Caco-2 (cell line): ENCODE measurements at places on chromosomes 4 and X. TPM values are rescaled to one million over a fixed set of nuclear protein-coding genes. Genes with fewer than 3 reads are reported as not detected.

DNA sequence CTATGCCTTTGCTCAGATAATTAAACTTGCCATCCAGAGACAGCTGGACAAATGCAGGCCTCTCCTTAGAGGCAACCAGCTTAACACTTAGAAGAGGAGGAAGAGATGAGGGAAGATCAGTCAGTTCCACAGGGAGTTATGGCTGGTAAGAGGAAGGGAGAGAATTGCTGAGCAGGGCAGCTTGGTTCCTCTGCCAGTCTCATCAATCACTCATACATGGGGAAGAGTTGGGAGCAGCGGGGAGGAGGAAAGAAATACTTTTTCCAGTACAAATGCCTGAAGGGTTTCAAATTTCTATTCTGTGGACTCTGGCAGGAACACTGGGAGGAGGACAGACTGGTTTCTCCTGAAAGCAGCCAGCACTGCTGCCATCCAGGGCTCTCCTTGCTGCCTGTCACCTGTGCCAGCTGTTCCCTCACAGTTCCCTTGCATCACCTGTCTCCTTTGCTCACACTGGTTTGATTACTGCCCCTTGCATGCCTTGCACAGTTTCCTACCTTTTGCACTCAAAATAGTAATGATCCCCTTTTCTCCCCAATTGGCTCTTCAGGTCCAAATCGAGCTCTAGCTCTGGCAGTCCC is 59.5 kb downstream of the PGRMC2 start:
- no peaks in the 10 kb centered on the region for H3K36me3 ChIP-seq
- H3K4me1 ChIP-seq, result no peaks in the 10 kb centered on the region
- H3K4me3 ChIP-seq, result no peak overlapping the region
- H3K27ac ChIP-seq, result no peak overlapping the region
- DNase-seq, result no peak

DNA sequence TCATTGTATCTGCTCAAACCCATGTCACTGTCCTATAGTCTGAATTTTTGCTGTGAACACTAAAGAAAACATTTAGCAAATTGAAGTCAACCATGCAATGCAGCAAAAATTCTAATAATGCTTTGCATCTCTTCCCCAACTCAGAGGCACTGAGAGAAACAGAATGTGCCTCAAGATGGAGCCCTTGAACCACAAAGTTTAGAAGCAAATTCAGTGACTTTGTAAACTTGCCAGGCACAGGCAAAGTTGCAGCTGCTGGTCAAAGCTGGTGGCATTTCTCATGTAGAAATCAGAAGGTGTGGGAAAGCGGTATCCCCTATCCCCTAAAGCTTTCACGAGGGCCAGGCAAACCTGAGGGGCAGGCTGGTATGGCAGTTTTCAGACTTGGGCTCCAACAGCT is 121.7 kb upstream of the DIPK2B start:
- no peaks in the 10 kb centered on the region for H3K4me1 ChIP-seq
- peak; percentile 35 for DNase-seq
- no peaks in the 10 kb centered on the region for H3K27me3 ChIP-seq

GRCh38 chr4:129583868-129584267 is 487.9 kb downstream of the C4orf33 start:
- DNase-seq, result no peak
- H3K36me3 ChIP-seq, result no peaks in the 10 kb centered on the region
- H3K4me3 ChIP-seq, result no peak overlapping the region
- H3K27me3 ChIP-seq, result no peaks in the 10 kb centered on the region

- H3K4me3 ChIP-seq, result no peak overlapping the region
- no peak overlapping the region for H3K27ac ChIP-seq
- no peak for DNase-seq
- no peaks in the 10 kb centered on the region for H3K36me3 ChIP-seq
Observed at GRCh38 chrX:133836561-133836960, 148.8 kb downstream of the GPC3 start.

- H3K4me3 ChIP-seq, result no peak overlapping the region
- H3K27ac ChIP-seq, result no peak overlapping the region
- no peak for DNase-seq
- H3K36me3 ChIP-seq, result no peaks in the 10 kb centered on the region
- H3K27me3 ChIP-seq, result no peaks in the 10 kb centered on the region
Observed at GRCh38 chr4:95638920-95639501, 90.2 kb upstream of the UNC5C start.

- no peak overlapping the region for H3K27ac ChIP-seq
- H3K4me3 ChIP-seq, result no peak overlapping the region
- no peak for DNase-seq
Observed at GRCh38 chr4:104206784-104207183, 287.9 kb downstream of the CXXC4 start.

- no peak for DNase-seq
- no peak overlapping the region for H3K4me3 ChIP-seq
- H3K27me3 ChIP-seq, result peaks cover 3% of the 10 kb centered on the region
- H3K4me1 ChIP-seq, result 0 out of 2 replicates have a peak, but pooled peaks cover 7% of the 10 kb centered on the region
- H3K27ac ChIP-seq, result no peak overlapping the region
Observed at GRCh38 chr4:93825551-93826216, 2.9 kb upstream of the ATOH1 start.

GRCh38 chr4:786861-787300 is 39.0 kb downstream of the CPLX1 start:
- DNase-seq, result no peak
- no peaks in the 10 kb centered on the region for H3K36me3 ChIP-seq
- no peak overlapping the region for H3K4me3 ChIP-seq
- H3K27ac ChIP-seq, result peak overlapping the region; percentile 48
- H3K27me3 ChIP-seq, result no peaks in the 10 kb centered on the region

DNA sequence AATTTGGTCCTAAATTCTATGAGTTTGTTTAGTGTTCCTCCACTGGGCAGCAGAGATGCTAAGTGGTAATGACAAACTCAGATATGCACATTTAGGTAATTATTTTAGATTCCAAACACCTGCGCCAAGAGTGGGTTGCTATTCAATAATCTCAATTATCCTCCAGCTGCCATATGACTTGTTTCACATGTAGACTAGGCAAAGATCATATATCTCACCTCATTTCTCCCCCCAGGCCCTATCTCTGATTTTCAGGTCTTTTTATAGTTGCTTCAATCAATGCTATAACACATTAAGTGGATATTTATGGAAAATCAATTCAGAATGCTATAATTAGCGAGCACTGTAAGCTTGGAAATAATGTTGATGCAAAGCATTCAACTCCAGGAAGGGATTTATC is 217.6 kb downstream of the KCTD8 start:
- no peak overlapping the region for H3K4me3 ChIP-seq
- no peaks in the 10 kb centered on the region for H3K36me3 ChIP-seq
- H3K27ac ChIP-seq, result no peak overlapping the region
- H3K4me1 ChIP-seq, result no peaks in the 10 kb centered on the region

GRCh38 chrX:1483843-1484637 is 31.3 kb upstream of the ASMTL start:
- DNase-seq, result no peak
- no peaks in the 10 kb centered on the region for H3K36me3 ChIP-seq
- H3K4me3 ChIP-seq, result no peak overlapping the region
- H3K27ac ChIP-seq, result no peak overlapping the region

GRCh38 chr4:53626491-53626890 is 35.2 kb upstream of the LNX1 start:
- H3K27me3 ChIP-seq, result no peaks in the 10 kb centered on the region
- H3K4me3 ChIP-seq, result no peak overlapping the region
- no peaks in the 10 kb centered on the region for H3K4me1 ChIP-seq
- H3K27ac ChIP-seq, result no peak overlapping the region
- no peak for DNase-seq
- H3K36me3 ChIP-seq, result no peaks in the 10 kb centered on the region

GRCh38 chr4:158292156-158292555 is 81.9 kb downstream of the TMEM144 start:
- no peak overlapping the region for H3K27ac ChIP-seq
- DNase-seq, result no peak
- H3K4me1 ChIP-seq, result peaks cover 11% of the 10 kb centered on the region; the same call in 1 of the 2 replicates
- no peak overlapping the region for H3K4me3 ChIP-seq
- no peaks in the 10 kb centered on the region for H3K27me3 ChIP-seq

GRCh38 chrX:54029529-54030143 is 14.6 kb downstream of the PHF8 start:
- no peak overlapping the region for H3K27ac ChIP-seq
- no peak for DNase-seq
- no peak overlapping the region for H3K4me3 ChIP-seq
- H3K27me3 ChIP-seq, result no peaks in the 10 kb centered on the region

- no peak for DNase-seq
- no peak overlapping the region for H3K27ac ChIP-seq
- no peaks in the 10 kb centered on the region for H3K36me3 ChIP-seq
- no peaks in the 10 kb centered on the region for H3K27me3 ChIP-seq
Observed at GRCh38 chrX:134542485-134542884, 82.5 kb downstream of the HPRT1 start.

DNA sequence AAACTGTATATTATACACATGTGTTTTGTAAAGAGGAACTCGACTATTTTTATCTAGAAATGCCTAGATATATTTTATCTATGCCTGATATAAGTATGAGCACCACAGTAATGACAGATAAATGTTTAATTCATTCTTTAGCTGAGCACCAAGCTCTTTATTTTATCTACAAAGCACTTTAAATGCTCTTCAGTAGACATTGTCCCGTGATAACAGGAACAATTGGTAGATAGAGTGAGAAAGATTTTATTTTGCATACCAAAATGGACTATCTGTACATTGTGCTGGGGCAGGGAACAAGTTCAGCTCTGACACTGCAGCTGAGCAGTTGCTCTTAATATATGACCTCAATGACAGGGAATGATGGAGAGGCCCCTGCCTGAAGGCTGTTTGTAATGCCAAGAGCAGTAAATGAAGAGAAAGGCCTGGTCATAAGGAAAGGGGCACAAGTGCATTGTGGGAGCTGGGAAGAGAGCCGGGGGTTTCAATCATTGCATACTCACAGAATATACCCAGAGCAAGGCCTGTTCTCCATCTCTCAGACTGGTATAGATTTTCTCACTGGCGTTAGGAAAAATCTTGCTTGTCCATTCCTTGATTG is 57.3 kb downstream of the SEPTIN11 start:
- H3K27me3 ChIP-seq, result no peaks in the 10 kb centered on the region
- H3K4me1 ChIP-seq, result peaks cover 11% of the 10 kb centered on the region; the same call in 1 of the 2 replicates
- peak overlapping the region; percentile 9 for H3K27ac ChIP-seq

GRCh38 chr4:677431-678293 is 3.3 kb downstream of the MYL5 start:
- H3K27ac ChIP-seq, result no peak overlapping the region
- peaks cover 14% of the 10 kb centered on the region for H3K4me1 ChIP-seq
- H3K36me3 ChIP-seq, result no peaks in the 10 kb centered on the region

DNA sequence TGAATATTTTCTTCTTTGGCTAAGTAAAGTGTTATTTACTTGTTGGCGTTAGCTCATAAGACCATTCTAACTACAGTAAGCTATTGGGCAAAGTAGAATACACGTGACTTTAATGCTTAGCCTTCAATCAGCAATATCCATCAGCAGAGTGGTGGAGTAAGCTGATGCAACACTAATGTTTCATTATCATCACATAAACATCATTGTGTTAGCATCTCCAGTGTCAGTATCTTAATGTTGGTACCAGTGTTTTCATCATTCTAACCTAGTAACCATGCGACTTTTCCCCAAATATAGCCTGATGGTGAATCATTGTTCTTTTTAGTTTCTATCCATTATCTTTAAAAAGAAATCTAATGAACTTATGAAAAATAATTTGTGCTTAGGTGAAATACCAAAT is 48.5 kb downstream of the APOOL start:
- H3K4me1 ChIP-seq, result no peaks in the 10 kb centered on the region
- no peaks in the 10 kb centered on the region for H3K27me3 ChIP-seq
- no peak for DNase-seq
- no peak overlapping the region for H3K4me3 ChIP-seq
- no peak overlapping the region for H3K27ac ChIP-seq

GRCh38 chr4:38765382-38765781 is 17.4 kb downstream of the TLR10 start:
- no peaks in the 10 kb centered on the region for H3K36me3 ChIP-seq
- H3K4me3 ChIP-seq, result no peak overlapping the region
- no peaks in the 10 kb centered on the region for H3K27me3 ChIP-seq
- H3K27ac ChIP-seq, result no peak overlapping the region
- DNase-seq, result no peak

DNA sequence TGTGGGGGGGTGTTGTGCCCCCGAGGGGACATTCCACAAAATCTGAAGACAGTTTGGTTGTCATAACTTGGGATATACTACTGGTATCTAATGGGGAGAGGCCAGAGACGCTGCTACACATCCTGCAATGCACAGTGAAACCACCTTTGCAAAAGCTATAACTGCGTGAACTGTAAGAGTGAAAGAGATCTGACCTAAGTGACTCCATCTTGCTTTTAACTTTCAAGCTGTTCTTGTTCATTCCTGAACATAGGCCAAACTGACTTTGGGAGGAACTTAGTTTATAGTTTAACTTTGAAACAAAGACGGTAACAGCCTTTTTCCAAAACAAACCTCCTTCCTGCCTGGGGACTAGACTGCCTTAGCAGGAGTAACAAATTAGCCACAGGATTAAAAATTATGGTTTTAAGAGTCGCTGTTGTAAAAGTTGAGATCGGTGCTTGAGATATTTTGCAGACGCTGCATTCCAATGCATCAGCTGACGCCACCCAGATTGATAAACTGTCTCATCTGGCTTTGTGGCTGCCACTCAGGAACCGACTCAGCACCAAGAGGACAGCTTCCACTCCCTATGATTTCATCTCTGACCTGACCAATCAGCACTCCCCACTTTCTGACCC is 70.9 kb downstream of the ATXN3L start:
- H3K4me1 ChIP-seq, result no peaks in the 10 kb centered on the region
- DNase-seq, result no peak
- no peaks in the 10 kb centered on the region for H3K27me3 ChIP-seq
- H3K36me3 ChIP-seq, result no peaks in the 10 kb centered on the region
- H3K27ac ChIP-seq, result no peak overlapping the region

GRCh38 chr4:145563293-145563985 is 55.7 kb upstream of the MMAA start:
- no peak overlapping the region for H3K4me3 ChIP-seq
- no peak for DNase-seq
- no peak overlapping the region for H3K27ac ChIP-seq
- no peaks in the 10 kb centered on the region for H3K4me1 ChIP-seq

DNA sequence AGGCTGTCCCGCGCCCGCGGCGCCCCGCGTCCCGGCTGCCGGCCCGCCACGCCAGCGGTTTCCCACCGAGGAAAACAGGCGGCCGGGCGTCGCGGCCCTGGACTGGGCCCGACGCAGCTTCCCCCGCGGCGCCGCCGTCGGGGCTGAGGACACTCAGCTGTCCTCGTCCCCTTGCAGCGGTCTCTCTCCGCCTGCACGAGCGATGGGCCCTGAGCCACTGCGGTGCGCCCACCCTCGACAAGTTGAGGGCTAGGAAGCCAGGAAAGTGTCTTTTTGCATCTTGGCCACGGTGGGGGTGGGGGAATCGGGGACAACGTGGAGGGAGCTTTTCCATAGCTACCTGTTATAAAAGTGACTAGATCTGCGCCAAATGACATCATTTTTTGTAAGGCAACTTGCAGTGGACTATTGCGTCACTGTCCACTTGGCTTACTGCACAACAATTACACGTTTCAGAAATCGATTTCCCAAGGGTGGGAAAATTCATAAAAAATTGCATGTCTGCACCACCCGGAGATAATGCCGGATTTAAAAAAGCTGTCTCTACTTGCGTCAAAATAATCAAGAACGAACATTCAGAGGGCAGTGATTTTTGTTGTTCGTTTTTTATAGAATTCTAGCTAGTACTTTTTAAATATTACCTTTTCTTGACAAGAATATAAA is 1.1 kb downstream of the KLHL15 start:
- H3K36me3 ChIP-seq, result no peaks in the 10 kb centered on the region
- H3K4me1 ChIP-seq, result no peaks in the 10 kb centered on the region
- H3K27me3 ChIP-seq, result no peaks in the 10 kb centered on the region
- no peak for DNase-seq

ADAMTS3 gene
- not detected in 2 replicates for total RNA-seq

BST1 gene
- total RNA-seq, result 0.41 and 0.72 TPM in 2 replicates

CXCL10 gene
- not detected in 2 replicates for total RNA-seq
